ENCODE measurements at places on chromosomes 7 and 10. TPM values are rescaled to one million over a fixed set of nuclear protein-coding genes. Genes with fewer than 3 reads are reported as not detected.

DNA sequence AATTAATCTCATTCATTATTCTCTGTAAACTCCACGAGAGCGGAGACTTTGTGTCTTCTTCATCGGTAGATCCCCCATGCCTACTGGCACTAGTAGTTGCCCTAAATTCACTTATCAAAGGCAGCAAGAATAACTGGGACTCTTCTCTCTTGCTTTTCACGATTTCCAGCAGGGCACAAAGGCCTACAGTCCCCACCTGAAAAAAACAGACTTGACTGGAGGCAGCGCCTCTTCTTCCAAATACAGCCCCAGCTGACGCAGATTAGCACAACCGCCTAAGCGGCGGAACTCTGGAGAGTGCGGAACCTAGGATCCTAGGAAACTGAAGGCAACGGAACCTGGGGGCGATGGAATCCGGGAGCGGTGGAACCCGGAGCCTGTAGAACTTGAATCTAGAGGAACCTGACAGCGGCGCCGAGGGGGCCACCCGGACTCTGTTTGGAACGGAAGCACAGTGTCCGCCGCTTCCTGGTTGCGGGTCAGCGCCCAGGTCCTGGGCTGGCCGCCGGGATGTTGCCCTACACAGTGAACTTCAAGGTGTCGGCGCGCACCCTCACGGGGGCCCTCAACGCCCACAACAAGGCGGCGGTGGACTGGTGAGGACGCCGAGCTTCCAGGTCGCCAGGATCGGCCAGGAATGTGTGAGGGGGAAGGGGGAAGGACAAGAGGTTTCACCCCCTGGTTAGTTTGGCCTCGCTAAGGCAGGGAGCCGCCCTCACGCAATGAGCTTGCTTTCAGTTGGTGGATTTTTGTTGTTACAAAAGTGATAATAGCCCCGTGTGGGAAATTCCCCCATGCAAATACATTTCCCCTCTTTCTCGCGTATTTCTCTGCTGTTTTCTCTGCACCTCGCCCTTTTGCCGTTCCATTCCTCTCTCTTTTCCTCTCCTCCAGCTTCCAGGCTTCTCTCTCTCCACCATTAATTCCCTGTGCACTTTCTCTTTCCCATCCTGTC lies at the start of gene WDR11:
Gene WDR11 (plus strand): TSS at position 452 of the 955 bp plus-strand sequence. CDS start 59 bp downstream, at position 511.
- DNase-seq, result peak; percentile 95

DNA sequence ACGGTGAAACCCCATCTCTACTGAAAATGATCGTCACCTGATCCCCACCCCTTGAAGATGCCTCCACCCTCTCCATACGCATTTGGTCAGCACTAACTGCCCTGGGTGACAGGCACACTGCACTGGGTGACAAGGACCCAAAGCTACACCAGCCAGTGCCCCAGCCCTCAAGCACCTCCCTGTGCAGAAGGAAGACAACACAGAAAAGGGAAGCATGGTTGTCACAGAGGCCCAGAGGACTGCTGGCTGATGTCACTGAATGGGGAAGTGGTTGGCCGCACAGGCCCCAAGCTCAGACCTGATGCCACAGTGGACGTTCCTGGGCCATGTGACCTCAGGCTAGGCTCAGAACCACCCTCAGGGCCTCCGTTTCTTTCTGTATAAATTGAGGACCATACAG lies 4.2 kb upstream of the PILRA start:
- DNase-seq, result peak; percentile 92

DNA sequence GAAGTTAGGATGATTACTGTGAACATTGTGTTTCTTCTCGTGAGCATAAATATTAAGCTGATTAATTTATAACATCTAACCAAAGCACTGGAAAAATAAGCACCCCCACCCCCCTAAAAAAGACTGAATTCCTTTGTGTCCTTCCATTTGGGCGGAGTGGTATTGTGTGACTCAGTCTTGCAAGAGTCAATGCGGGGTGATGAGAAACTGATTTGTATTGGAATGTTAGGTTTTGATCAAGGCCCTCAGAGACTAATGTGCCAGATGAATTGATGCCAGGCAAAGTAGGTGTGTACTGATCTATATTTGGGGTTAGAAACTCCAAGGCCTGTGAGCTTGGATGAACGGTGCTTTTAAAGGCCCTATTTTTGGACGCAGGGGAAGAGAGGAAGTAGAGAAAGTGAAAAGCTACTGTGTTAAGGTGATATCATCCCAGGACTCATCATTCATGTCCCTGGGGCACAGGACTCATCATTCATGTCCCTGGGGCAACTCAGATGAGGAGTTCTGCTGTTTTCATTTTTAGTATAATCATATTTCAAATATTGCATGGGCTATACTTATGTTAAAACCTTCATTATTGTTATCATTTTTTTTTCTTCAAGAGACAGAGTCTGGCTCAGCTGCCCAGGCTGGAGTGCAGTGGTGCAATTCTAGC lies 61.3 kb upstream of the PTN start:
- no peak for DNase-seq

- DNase-seq, result no peak
These were observed 68.5 kb upstream of the ZNF438 start for GRCh38 chr10:31100115-31100601.

- DNase-seq, result no peak
These were observed 716.6 kb upstream of the GALNT17 start for GRCh38 chr7:70415179-70415972.

DNA sequence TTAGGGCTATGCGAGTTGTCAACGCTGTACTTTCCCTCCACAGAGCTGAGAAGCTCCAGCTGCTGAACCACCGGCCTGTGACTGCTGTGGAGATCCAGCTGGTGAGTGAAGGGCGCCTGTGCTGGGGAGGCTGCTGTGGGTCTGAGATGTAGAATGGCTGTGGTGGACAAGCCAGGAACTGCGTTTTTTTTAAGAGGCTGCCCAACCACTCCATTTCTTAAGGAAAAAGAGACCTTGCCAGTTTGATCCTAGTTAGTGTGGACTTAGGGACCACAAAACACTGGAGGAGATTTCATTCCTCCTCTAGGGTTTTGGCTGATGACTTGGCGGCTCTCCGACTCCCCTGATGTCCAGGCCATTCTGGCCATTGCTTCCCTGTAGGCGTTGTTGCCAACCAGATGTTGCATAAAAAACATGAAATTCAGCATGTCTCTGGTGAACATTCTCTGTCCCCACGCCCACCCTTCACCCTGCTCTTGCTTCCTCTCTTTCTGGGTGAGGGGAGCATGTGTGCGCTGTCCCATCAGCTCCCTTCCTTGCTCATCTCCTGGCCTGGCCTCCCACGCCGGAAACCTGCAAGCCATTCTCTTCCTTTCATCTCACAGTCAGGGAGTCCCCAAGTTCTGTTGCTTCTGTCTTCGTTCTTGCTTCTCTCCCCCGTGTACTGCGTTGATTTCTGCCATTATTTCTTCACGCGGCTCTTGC lies 30.9 kb downstream of the CRCP start:
- DNase-seq, result peak; percentile 88

DNA sequence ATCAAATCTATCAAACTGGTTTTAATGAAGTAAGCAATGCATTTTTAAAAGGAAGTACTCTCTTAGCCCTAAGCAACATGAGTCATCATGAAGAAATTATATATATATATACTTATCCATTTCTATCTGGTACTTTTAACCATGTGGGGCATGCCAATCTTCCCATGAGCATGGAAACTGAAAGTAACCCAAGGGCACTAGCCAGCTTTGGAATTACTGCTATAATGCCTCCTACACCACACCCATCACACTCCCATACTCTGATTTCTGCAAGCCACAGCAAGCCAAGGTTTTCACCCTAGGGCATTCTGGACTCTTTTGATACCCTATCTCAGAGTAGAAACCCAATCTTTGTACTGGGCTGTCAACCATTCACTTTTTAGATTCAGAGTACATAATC lies 204.6 kb downstream of the IMMP2L start:
- DNase-seq, result no peak

- DNase-seq, result no peak
These were observed 24.5 kb downstream of the SNX13 start for GRCh38 chr7:17915796-17916195.

GRCh38 chr10:71742301-71743088 lies 22.9 kb upstream of the C10orf105 start:
- no peak for DNase-seq

The FRMD4A gene
- total RNA-seq, result 42.3 TPM

The CACNB2 gene
- 45.6 TPM for total RNA-seq

The SLC18A3 gene
- total RNA-seq, result not detected

The LIPF gene
- not detected for total RNA-seq

The PLEKHS1 gene
- total RNA-seq, result not detected

The ACSL5 gene
- total RNA-seq, result 6.4 TPM

Data from Right ventricle myocardium inferior (tissue), 1 donor.